ENCODE measurements at places on chromosomes 6 and 20.

GRCh38 chr6:167103041-167103891 is 19.6 kb upstream of the CCR6 start:
- DNase-seq = no peak

GRCh38 chr20:64116541-64117431 is 9.4 kb upstream of the NPBWR2 start:
- peak; percentile 39 for DNase-seq

- DNase-seq = no peak
Observed at GRCh38 chr6:4768815-4769214, 7.4 kb upstream of the CDYL start.

GRCh38 chr20:5150226-5151076 is 23.6 kb downstream of the CDS2 start:
- no peak for DNase-seq

- DNase-seq = no peak
Observed at GRCh38 chr6:153624528-153624927, 414.5 kb upstream of the OPRM1 start.

GRCh38 chr6:158213925-158214674 is 46.0 kb downstream of the GTF2H5 start:
- no peak for DNase-seq

DNA sequence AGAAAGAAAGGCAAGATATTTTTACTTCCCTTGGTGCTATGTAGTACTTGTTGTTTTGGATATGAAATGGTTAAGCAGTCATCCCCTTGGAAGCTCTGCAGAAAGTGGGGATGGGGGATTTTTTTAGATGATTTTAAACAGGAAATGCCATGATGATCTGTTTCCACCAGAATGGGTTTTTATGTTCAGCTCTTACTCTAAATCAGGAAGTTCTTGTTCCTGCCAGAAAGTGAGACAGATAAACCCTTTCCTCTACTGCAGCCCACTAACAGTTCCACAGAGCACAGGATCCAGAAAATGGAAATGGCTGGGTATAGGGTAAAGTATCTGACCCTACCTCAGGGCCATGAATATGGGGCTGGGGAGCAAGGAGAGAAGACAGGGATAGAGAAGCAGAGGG is 32.1 kb upstream of the PPP1R3G start:
- no peak for DNase-seq

- DNase-seq = no peak
Observed at GRCh38 chr6:5120011-5120410, 34.9 kb downstream of the PPP1R3G start.

DNA sequence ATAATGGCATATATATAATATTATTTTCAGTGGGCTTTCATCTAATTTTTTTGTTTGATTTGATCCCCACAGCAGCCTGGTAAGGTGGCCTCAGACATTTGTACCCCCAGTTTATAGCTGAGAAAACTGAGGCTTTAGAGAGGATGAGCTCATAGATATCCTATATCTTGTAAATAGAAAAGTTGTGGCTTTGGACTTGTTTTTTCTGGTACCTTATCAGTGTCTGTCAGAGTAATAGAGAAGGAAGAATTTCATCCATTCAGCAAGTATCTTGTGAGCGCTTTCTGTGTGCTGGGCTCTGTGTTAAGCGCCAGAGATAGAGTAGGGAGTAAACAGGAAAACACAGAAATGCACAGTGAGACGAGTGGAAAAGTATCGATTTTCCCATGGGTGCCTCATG is 27.9 kb downstream of the TAF11 start:
- no peak for DNase-seq

GRCh38 chr20:47557791-47558190 is 56.1 kb downstream of the NCOA3 start:
- no peak for DNase-seq

GRCh38 chr6:97189767-97190166 is 93.2 kb downstream of the MMS22L start:
- DNase-seq = no peak

DNA sequence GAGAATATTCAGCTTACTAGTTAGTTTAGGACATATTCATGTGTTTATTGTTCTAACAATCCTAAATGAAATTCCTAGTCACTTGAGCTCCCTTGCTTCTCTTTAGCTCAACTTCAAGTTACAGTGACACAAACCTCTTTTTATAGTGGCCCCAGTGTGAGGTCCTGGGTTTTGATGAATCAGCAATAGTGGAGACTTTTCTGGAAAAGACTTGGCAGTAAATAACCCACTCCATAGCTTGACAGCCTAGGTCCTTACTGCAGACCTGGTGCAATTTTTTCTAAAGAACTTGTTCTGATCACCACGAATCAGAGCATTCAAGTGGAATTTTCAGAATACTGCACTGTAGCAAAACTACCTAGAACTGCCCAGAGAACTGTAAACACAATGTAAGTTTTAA is 6.9 kb upstream of the RIPPLY2 start:
- no peak for DNase-seq

GRCh38 chr6:145643760-145644159 is 91.6 kb downstream of the EPM2A start:
- no peak for DNase-seq

DNA sequence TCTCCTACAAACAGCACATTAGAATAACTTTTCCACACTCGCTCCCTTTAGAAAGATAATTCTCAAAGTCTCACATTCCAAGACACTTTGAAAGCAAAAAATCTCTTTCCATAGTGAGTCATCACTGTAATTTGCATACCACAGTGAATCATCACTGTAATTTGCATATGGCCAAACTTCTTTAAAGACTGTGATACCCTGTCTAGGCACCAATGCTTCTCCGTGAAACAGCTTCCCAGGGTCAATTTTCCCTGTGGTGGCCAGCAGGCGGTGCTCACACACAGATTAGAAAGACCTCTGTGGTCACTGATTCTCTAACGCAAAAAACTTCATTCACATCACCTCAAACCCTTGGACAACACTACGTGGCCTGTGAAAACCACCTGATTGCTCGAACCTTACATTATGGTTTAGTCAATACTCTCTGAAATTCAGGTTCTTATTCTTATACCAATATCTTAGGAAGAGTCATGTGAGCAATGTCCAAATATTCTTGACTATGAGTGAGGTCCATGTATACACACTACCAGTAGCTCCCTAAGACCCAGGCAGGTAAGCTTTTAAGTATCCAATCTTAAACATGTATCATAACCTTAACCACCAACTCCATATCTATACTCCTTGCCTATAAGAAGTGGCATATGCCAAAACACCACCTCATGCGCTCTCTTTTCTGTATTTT is 78.5 kb upstream of the PHACTR1 start:
- peak; percentile 60 for DNase-seq

- DNase-seq = peak; percentile 84
Observed at GRCh38 chr20:62818592-62819493, 2.0 kb downstream of the COL9A3 start.

GRCh38 chr6:29975561-29975907 is 33.2 kb downstream of the HLA-A start:
- DNase-seq = no peak

DNA sequence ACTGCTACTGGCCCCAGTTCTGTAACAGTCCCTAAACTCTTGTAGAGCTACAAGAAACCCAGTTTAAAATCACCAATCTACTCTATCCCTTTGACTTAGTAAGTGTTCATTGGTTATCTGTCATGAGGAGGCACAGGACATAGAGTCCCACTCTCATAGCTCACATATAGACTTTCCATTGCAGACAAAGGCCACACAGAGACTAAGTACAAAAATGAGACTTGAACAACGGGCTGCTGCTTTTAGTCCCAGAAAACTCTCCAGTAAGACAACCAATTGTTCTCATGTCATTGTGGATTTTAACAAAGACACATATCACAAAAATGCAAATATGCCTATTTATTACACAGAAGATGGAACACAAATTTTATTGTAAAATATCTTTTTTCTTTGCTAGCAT is 197.4 kb downstream of the PTPRK start:
- DNase-seq = no peak

- DNase-seq = no peak
Observed at GRCh38 chr6:34494973-34495372, 29.1 kb downstream of the PACSIN1 start.

- DNase-seq = no peak
Observed at GRCh38 chr6:169589293-169589692, 112.5 kb downstream of the WDR27 start.

- no peak for DNase-seq
Observed at GRCh38 chr6:41767112-41767833, 12.4 kb downstream of the FRS3 start.

- DNase-seq = no peak
Observed at GRCh38 chr6:47862731-47863130, 80.9 kb downstream of the OPN5 start.

DNA sequence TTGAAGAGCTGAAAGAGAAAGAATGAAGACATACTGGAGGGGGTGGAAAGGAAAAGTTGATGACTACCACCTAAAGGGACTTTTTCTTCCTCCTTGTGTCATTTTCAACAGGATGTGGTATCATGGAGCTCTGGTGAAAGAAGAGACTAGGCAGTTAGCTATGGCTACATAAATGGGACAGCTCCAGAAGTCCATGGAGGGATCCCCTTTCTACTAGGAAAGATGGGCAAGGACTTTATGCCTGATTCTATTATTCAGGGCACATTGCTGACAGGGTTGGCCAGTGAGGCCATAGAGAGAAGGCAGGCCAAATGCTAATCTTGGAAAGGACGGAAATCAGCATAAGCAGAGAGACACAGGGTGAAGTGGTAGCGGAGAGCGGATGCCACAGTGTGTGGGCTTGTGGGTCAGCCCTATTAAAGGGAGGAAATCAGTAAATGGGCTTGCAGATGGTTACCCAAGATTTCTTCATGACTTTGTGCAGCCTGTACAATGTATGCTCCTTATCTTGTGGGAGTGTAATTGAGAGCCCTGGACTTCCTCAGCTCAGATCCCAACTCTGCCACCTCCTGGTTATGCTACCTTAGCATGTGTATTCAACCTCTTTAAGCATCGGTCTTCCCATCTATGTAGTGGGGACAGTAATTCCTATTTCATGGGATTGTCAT is 77.4 kb upstream of the TMEM170B start:
- DNase-seq = no peak

GRCh38 chr6:21752054-21752811 is 158.7 kb downstream of the SOX4 start:
- DNase-seq = no peak

DNA sequence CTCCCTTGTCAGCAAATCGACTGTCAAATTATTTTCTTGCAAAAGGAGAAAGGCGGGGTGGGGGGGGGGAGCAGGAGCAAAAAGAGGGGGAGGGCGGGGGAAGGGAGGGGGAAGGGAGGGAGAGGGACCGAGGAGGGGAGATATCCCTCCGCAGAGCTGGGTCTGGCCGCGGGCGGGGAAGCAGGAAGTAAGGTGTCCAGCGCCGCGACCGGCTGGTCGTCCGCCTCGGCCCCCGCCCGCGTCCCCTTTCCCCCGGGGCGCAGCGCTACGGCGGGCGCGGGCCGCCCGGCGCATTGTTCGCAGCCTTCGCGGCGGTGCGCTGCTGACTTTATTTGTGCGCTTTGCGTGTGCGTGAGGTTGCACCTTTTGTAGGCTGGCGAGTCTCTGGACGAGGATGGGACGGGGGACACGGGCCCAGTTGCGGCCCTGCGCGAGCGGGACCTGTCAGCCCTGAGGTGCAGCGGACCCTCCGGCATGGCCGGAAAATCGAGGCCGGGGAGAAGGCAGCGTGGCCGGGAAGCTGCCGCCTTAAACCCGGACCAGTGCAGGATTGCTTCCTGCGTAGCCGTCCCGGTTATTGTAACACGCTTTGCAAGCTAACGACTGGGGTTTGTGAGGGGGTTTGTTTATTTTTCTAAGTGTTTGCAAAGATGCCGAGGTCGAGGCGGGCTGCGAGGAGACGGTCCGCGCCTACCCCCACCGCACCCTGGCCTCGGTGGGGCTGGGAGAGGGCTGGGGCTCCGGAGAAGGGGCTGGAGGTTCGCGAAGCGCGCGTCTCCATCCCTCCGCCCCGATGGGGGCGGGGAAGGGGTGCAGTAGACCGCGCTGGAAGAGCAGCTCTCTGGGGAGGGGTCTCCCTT is 675 bp upstream of the TRERF1 start:
- DNase-seq = peak; percentile 87

DNA sequence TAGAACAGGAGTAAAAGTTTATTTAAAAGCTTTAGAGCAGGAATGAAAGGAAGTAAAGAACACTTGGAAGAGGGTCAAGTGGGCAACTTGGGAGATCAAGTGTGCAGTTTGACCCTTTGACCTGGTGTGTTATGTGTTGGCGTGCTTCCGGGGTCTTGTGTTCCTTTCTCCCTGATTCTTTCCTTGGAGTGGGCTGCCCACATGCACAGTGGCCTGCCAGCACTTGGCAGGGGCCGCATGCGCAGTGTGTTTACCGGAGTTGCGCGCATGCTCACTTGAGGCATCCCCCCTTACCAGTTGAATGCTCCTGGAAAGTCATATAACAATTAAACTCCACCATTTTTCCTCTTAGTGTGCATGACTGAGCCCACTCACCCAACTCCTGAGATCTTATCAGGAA is 160.3 kb downstream of the ADAT2 start:
- DNase-seq = no peak

DNA sequence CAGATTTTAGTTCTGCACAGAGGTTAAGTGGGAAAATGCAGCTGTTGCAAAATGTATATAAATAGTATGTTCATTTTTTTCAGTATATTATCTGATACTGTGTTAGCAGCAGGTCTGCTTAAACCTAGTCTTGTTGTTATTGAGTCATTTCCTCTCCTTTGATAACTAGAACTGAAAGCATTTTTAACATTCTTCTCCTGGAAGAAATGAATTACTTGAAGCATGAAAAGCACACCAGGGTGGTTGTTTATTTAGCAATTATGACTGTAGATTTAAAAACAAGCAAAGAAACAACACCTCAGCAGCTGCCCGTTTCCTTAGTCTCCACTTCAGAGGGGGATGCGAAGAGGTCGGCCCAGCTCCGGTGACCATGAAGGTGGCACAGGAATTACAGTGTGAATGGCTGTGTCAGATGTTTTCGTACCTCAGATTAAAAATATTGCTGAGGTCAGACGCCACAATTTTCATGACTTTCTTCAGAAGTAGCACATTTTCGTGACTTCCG is 53.5 kb downstream of the GOPC start:
- no peak for DNase-seq

GRCh38 chr6:170135461-170135820 is 155.4 kb downstream of the DLL1 start:
- peak; percentile 11 for DNase-seq
